Activated CD4-positive, CD25-positive, alpha-beta regulatory T cell (primary cell): ENCODE measurements at places on chromosomes 2 and 18.

- DNase-seq, result no peak
Measured at GRCh38 chr2:226746196-226746800, 53.3 kb downstream of the IRS1 start.

GRCh38 chr2:30684516-30684915 lies 122.7 kb downstream of the CAPN13 start:
- no peak for DNase-seq

- no peak for DNase-seq
Measured at GRCh38 chr2:233245406-233245805, 6.1 kb upstream of the ATG16L1 start.

- DNase-seq, result no peak
Measured at GRCh38 chr2:219415580-219416234, 2.5 kb upstream of the DES start.

DNA sequence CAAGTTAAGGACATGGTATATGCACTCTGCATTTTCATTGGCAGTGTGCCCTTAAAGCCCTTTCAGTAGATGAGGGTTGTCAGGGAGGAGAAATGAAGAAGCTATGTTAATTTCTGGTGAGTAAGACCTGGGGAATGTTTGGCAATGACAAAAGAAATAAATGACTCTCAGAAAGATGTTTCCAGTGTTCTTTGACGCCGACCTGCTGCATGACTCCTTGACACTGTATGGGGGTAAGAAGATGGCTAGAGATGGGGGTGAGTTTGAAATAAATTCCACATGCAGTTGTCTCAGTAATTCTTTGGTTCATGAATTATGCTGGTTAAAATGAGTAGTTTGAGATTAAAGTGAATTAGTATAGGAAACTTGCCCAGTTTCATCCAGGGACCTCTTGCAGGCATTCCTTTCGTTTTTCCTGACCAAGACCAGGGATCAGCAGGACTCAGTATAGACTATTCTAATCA lies 5.9 kb downstream of the CCDC121 start:
- no peak for DNase-seq

- no peak for DNase-seq
Measured at GRCh38 chr2:145975406-145975805, 1455.5 kb upstream of the ZEB2 start.

DNA sequence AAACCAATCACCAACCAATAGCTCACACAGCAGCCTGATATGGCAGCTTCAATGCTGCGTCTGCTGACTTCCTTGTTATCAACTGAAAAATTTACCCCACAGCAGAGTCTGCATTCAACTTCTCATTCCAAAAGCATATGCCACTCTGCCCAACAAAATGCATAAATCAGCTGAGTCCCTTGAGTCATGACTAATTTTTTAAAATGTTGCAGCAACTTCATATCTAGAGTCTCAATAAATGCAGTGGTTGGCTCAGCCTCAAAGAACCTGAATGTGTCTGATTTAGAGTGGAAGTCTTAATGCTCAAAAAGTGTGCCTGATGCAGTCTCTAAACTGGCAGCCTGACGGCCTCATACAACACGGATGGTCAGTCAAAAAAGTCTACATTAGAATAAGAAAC lies 46.5 kb downstream of the FARSB start:
- DNase-seq, result no peak
